Osteocyte (in vitro differentiated cells): ENCODE measurements at places on chromosomes 2 and 18. TPM values are rescaled to one million over a fixed set of nuclear protein-coding genes. Genes with fewer than 3 reads are reported as not detected.

Gene DNAH7
- total RNA-seq: 0.43 and 1.0 TPM in 2 replicates

Gene ANKRD30B
- not detected in 2 replicates for total RNA-seq

Gene MATN3
- total RNA-seq: 12.2 and 12.8 TPM in 2 replicates

DNA sequence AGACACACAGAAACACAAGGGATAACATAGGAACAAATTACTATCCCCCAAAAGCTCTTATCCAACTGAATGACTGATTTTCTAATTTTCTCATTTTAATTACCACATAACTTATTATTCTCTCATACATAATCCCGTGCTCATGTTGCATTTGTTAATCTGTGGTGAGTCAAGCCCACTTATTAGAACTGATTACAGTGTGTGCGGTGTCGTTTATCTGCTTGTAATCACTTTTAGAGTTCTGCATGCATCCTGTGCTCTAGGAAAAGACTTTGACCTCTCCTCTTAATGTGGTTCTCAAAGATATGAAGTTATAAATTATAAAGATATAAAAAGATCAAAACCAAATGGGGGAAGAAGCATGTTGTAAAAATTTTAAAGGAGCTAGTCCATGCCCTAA, 29.7 kb downstream of the CNDP1 start:
- H3K4me1 ChIP-seq: no peaks in the 10 kb centered on the region
- peaks cover 13% of the 10 kb centered on the region for H3K27me3 ChIP-seq
- no peak for DNase-seq
- H3K4me3 ChIP-seq: no peak overlapping the region
- no peaks in the 10 kb centered on the region for H3K36me3 ChIP-seq

- H3K27ac ChIP-seq: no peak overlapping the region
- no peak overlapping the region for H3K4me3 ChIP-seq
- no peak for DNase-seq
- no peaks in the 10 kb centered on the region for H3K4me1 ChIP-seq
- H3K27me3 ChIP-seq: peaks cover 32% of the 10 kb centered on the region
- no peaks in the 10 kb centered on the region for H3K36me3 ChIP-seq
These were observed 12.0 kb downstream of the TMEM163 start for GRCh38 chr2:134706587-134707329.

GRCh38 chr2:227821043-227821942, 7.7 kb downstream of the CCL20 start:
- DNase-seq: no peak
- no peaks in the 10 kb centered on the region for H3K27me3 ChIP-seq
- H3K4me3 ChIP-seq: no peak overlapping the region
- no peak overlapping the region for H3K27ac ChIP-seq
- H3K36me3 ChIP-seq: no peaks in the 10 kb centered on the region

DNA sequence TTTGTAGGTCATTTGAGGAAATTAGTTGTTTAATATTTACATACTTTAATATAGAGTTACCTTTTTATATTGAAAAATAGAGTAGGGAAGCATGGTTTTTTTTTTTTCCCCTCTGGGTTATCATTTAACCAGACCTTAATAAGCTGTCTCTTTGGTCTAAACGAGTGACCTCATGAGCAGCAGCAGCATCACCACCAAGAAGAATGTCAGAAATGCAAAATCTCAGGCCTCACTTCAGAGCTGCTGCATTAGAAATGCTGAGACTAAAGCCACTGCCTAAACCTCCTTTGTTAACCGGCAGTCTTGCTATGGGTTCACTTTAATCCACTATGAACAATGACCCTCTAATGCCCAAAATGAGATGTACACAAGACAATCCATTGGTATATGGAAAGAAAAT, 733.7 kb upstream of the FAM98A start:
- no peaks in the 10 kb centered on the region for H3K36me3 ChIP-seq
- no peak overlapping the region for H3K4me3 ChIP-seq
- H3K4me1 ChIP-seq: no peaks in the 10 kb centered on the region
- H3K27ac ChIP-seq: no peak overlapping the region
- no peaks in the 10 kb centered on the region for H3K27me3 ChIP-seq

GRCh38 chr2:55587-56448, 9.5 kb upstream of the FAM110C start:
- no peak for DNase-seq
- H3K4me3 ChIP-seq: no peak overlapping the region
- no peaks in the 10 kb centered on the region for H3K27me3 ChIP-seq
- no peak overlapping the region for H3K27ac ChIP-seq

DNA sequence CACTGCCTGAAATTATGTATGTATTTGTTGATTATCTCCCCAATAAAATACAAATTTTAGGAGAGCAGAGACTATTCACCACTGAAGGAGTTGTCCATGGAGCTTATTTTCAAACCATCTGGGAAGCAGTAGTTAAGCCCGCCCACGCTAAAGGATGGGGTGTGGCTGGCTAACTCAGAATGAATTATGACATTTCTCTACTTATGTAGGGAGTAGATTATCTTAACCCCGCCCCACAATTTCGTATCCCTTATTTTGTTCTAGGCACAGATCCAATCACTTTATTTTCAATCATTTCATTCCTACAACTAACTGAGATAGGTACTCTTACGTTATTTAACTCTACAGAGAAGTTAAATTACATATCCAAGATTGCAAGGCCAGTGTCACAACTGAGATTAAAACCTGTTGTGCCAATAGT, 1.4 kb upstream of the LAPTM4A start:
- no peak overlapping the region for H3K27ac ChIP-seq
- no peaks in the 10 kb centered on the region for H3K27me3 ChIP-seq
- no peak overlapping the region for H3K4me3 ChIP-seq
- H3K36me3 ChIP-seq: peaks cover 6% of the 10 kb centered on the region

- no peaks in the 10 kb centered on the region for H3K27me3 ChIP-seq
- no peak overlapping the region for H3K27ac ChIP-seq
- no peak for DNase-seq
- peaks cover 10% of the 10 kb centered on the region for H3K4me1 ChIP-seq
- peaks cover 2% of the 10 kb centered on the region for H3K36me3 ChIP-seq
These were observed 61.2 kb upstream of the FZD5 start for GRCh38 chr2:207830778-207831438.
